ENCODE measurements at places on chromosomes 2 and 18.

DNA sequence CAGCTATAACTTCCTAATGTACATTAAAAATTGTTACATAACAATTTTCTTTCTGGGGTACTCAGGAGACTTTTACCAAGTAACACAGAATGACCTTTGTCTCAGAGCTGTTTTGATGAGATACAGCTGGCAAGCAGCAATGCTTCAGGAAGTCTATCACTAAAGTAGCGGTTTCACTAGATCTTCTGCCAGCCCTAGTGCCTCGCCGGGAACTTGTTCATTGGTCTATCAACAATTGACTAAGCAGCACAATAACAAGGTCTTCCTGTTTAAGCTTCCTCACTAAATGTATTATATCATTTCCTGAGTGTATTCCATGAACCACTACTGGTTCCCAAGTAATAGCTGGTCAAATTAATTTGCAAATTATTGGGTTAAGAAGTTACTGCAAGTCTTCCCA is 69.2 kb downstream of the TRIP12 start:
- no peak for DNase-seq

DNA sequence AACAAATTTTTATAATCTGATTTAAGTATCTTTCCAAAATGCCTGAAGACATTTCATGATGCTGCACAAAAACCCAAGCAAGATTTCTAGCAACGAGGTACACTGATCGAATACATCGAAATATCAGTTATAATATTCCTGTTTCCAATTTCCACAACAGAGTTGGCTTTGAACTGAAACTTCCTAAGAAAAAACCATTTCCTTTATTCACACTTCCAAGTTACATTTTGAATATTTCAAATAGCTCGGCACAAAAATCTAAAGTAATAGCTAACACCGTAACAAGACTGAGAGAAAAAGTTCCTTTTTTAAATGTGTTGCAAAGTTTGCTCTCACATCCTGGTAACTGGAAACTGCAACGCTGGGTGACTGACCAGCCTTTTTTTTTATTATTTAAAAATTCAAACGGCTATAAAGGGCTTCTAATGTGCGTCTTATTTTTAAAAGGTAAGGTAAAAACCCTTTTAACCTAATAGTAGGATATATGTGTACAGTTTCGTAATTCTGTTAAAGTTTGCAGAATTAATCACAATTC is 1.7 kb downstream of the HNRNPLL start:
- DNase-seq: no peak

GRCh38 chr2:25374827-25375226 is 33.1 kb upstream of the DNMT3A start:
- DNase-seq: no peak

- DNase-seq: no peak
Observed at GRCh38 chr2:126915903-126916302, 17.2 kb downstream of the TEX51 start.

DNA sequence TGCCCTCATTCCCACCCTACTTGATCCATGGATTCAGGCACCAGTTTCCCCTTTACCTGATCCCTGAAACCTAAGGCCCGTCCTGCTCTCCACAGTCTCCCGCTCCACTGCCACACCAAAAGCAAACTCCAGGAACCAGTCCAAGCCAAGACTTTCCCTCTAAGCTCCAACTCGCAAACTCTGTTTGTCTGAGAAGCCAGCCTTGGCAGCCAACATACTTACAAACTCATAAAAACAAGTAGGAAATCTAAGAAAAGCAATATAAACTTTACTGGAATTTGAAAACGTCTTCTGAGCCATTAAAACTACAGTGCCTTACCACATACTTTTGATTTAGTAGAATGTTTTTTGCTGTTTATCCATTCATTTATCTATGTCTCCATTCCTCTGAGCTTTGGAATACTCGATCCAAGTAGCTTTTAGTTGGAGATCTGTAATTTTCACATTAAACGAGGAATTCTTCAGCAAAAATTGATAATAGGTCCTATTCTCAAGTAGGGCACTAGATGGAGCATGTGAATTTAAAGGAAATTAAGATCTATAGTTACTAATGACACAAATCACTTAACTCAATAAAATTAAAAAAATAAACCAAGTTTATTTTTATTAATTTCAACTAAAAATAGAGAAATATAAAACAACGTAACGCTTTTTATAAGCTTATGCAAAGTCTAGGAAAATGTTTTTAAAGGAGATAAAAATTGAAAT is 199.7 kb downstream of the MYO3B start:
- DNase-seq: no peak

GRCh38 chr18:49447810-49448745 is 12.4 kb downstream of the DYM start:
- peak; percentile 52 for DNase-seq

Measured in foreskin keratinocyte (primary cell).